Brain (organoid and tissue), 16 donors: ENCODE measurements at places on chromosomes 5 and 9.

DNA sequence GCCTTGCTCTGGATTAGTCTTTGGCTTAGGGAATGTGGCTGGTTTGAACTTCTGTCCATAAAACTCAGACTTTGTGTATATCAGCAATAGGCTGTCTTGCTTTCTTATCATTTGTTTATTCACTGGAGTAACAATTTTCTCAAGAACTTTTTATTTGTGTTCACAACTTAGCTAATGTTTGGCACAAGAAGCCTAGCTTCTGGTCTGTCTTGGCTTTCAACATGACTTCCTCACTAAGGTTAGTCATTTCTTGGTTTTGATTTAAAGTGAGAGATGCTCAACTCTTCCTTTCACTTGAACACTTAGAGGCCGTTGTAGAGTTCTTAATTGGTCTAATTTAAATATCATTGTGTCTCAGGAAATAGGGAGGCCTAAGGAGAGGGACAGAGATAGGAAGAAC lies 4.9 kb downstream of the FBXO38 start:
- no peak for DNase-seq

DNA sequence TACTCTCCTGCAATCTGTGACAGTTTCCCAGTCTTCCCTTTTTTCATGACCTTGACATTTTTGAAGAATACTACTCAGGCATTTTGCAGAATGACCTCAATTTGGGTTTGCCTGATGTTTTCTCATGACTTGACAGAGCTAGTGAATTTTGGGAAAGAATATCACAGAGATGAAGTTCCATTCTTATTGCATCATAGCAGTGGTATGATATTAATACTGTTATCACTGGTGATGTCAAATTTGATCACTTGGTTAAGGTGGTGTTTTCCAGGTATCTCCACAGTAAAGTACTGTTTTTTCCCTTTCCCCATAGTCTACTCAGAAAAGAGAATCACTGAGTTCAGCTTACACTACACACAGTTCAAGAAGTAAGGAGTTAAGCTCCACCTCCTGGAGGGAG lies 56.2 kb upstream of the XPA start:
- no peak for DNase-seq

- DNase-seq, result no peak
Observed at GRCh38 chr5:54577937-54578653, 60.5 kb downstream of the SNX18 start.

DNA sequence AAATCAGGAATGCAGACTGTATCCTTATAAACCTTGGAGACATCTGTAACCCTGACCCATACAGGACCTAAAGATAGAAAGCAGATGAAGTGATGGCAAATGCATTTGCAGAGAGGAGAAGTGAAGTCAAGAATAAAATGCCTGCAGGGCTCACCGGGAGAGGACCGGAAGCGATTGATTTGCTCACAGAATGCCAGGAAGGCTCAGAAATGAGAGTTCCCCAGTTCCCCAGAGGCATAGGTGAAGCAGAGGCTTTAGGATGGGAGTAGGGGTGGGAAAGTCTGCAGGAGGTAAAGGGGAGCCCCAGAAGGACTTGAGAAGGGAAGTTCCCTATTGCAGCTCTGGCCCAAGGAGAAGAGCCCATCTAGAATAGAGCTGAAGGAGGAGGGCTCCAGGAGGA lies 63.9 kb upstream of the TNFAIP8 start:
- no peak for DNase-seq
